Breast epithelium (tissue), 4 donors: ENCODE measurements at places on chromosomes 7 and 10. TPM values are rescaled to one million over a fixed set of nuclear protein-coding genes. Genes with fewer than 3 reads are reported as not detected.

The PNLIPRP3 gene
- total RNA-seq: 0.66 TPM

The LRWD1 gene
- total RNA-seq: 7.4 TPM

The CLEC2L gene
- not detected for total RNA-seq

The NUTM2A gene
- total RNA-seq: 0.98 TPM

The MACC1 gene
- total RNA-seq: 19.3 TPM

The PDLIM1 gene
- total RNA-seq: 143 TPM

The ATRNL1 gene
- total RNA-seq: 0.16 TPM

DNA sequence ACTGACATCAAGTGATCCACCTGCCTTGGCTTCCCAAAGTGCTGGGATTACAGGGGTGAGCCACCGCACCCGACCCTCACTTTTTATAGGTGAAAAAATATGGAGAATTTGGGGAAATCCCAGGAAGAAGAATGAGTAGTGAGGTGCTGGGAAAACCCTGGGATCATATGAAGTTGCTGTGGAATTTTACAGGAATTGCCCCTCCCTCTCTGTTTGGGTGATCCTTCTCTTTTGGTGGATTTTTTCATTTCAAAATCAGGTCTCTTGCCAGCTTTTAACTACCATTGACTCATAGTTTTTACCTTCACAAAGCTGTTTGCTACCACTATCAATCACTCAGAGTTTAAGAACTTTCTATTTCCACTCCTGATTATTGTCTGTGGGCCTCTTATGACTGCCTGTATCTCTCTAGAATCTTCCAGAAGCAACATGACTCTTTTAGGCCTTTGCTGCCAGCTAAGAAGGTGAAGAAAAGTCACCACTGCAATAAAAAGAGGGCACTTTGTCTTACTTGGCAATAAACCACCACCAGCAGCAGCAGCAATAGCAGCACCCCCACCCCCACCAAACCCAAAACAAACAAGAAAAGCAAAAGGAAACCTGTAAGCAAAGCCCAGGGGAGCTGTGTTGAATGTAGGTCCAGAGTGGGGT, 4.0 kb upstream of the GIMAP8 start:
- H3K4me1 ChIP-seq: no peaks in the 10 kb centered on the region
- no peak for DNase-seq
- H3K27me3 ChIP-seq: no peaks in the 10 kb centered on the region

GRCh38 chr7:138701537-138701923, 368 bp upstream of the SVOPL start:
- H3K4me3 ChIP-seq: no peak overlapping the region
- H3K27ac ChIP-seq: no peak overlapping the region
- H3K27me3 ChIP-seq: no peaks in the 10 kb centered on the region
- no peak for DNase-seq
- H3K36me3 ChIP-seq: no peaks in the 10 kb centered on the region

DNA sequence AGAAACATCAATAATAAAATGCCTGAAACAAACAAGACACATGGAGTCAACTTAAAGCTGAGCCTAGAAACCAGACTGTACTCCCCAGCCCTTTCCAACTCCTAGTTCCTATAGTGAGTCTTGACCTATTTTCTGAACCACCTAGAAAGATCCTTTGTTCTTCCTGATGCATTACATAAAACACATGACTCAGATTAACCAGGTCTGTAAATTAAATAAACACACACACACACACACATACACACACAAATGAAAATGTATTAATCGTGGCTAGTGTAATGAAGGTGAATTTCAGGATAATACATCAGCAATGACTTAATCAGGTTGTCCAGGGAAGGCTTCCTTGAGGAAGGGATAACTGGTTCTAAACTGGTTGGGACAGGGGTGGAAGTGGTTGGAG, 104.7 kb downstream of the ST8SIA6 start:
- peak overlapping the region; percentile 71 for H3K27ac ChIP-seq
- DNase-seq: no peak
- no peaks in the 10 kb centered on the region for H3K36me3 ChIP-seq
- no peak overlapping the region for H3K4me3 ChIP-seq
- peaks cover 6% of the 10 kb centered on the region for H3K4me1 ChIP-seq
- H3K27me3 ChIP-seq: no peaks in the 10 kb centered on the region

DNA sequence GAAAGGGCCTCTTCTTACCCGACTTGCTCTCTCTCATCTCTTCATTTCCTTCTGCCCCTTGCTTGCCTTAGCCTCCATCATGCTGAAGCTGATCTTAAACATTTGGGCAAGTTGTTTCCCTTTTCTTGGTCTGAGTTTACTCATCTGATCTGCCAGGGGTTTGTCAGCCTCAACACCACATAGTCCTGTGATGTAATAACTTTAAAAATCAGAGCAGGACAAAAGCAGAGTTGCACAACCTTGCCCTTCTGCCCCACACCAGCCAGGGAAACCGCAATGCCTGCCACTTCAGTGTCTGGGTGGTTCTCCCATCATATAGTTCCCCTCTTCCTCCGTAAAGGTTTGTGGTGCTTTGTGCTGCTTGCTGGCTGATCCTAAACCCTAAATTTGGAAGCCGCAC, 9.9 kb upstream of the LIPM start:
- no peaks in the 10 kb centered on the region for H3K36me3 ChIP-seq
- no peak overlapping the region for H3K4me3 ChIP-seq
- no peaks in the 10 kb centered on the region for H3K27me3 ChIP-seq

GRCh38 chr7:1664711-1665548, 5.1 kb upstream of the ELFN1 start:
- H3K27ac ChIP-seq: peak overlapping the region; percentile 25
- H3K36me3 ChIP-seq: no peaks in the 10 kb centered on the region
- peaks cover 70% of the 10 kb centered on the region for H3K27me3 ChIP-seq
- H3K4me1 ChIP-seq: peaks cover 26% of the 10 kb centered on the region
- DNase-seq: peak; percentile 52

- H3K27ac ChIP-seq: no peak overlapping the region
- DNase-seq: no peak
- peak overlapping the region; percentile 80 for H3K4me3 ChIP-seq
- H3K36me3 ChIP-seq: no peaks in the 10 kb centered on the region
- no peaks in the 10 kb centered on the region for H3K4me1 ChIP-seq
Observed at GRCh38 chr7:45574669-45575500, 717 bp downstream of the ADCY1 start.

DNA sequence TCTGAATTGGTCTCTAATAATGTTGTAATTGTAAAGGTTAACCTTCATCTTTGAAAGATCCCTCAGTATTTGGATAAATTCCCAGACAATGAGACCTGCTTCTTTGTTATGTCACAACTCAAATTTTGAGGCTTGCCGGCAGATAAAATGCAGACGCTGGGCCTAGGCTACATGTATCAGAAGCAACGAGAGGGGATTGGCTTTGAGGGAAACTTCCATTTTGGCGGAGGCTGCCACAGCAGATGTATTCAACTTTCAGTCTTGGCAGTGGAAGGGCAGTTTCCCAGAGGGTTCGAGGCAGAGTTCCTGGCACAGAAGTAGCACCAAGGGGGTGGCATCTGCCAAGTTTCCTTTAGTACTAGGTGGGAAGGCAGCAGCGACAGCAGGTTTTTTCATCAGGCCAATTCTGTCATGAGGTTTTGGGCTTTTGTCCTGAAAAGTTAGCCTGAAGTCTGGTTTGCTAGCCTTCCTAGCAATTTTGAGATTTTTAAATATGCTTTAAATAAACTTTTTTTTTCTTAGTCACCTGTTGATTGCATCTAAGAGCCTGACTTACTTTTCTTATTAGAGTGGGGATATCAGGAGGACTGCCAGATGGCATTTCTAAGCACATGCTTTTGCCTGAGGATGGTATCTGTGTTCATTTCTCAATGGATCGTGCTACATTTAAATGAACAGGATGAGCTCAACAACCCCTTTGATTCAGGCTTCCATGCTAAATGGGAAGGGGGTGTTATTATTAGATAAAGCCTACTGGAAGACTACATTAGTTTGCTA, 89.5 kb upstream of the FAM3C start:
- H3K4me3 ChIP-seq: no peak overlapping the region
- H3K27me3 ChIP-seq: no peaks in the 10 kb centered on the region
- H3K4me1 ChIP-seq: no peaks in the 10 kb centered on the region
- peak overlapping the region; percentile 69 for H3K27ac ChIP-seq

DNA sequence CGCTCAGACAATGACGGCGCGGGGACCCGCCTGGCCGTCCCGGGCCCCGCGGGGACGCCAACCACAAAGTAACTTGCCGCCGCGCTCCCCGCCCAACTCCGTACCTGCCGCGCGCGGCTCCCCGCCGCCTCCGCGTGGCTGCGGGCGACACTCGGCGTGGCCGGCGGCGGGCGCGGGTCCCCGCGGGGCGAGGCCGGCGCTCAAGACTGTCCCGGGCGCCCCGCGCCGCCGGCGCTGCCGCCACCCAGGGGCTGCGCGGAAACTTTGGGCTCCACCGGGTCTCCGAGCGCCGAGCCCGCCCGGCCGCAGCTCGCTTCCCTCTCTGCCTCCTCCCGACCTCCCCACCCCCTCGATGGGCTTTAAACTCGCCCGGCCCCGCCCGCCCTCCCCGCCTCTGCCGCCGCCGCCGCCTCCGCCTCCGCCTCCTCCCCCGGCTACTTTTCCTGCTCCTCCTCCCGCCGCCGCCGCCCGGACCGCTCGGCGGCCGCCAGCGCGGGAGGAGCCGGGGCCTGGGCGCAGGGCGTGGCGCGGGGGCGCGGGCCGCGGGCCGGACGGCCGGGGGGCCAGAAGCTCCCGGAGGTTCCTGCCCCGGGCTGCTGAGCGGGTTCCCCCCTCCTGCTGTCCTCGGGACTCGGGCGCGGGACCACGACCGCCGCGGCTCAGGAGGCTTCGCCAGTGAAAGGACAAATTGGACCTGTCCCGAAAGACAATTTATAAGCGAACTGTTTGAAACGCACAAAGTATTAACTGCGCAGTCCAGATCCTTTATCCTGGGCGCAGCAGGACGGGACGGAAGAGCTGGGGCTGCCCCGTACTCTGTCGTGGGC, 10.6 kb upstream of the GRB10 start:
- H3K36me3 ChIP-seq: no peaks in the 10 kb centered on the region
- peak overlapping the region; percentile 76 for H3K27ac ChIP-seq
- peak; percentile 71 for DNase-seq
- H3K4me3 ChIP-seq: peak overlapping the region; percentile 90

- no peak for DNase-seq
- H3K27me3 ChIP-seq: no peaks in the 10 kb centered on the region
- H3K4me3 ChIP-seq: no peak overlapping the region
- H3K4me1 ChIP-seq: no peaks in the 10 kb centered on the region
Observed at GRCh38 chr7:7962851-7963250, 5.7 kb upstream of the GLCCI1 start.

DNA sequence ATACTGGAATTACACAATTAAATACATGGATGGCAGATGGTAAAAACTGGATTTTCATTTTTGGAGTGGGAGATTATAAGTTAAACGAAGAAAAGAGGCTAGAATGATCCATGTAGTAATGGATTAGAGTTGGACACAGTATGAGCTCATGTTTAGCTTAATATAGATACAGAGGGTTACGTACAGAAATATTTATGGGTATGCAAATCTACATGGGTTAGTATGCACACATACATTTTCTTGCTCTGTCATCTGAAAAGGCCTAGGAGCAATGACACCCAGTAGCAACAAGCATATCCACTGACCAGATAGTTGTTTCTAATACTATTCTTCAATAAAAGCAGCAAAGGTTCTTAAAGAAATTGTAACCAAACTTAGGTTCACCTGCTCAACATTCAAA, 366.4 kb downstream of the SEMA3D start:
- DNase-seq: no peak
- H3K27me3 ChIP-seq: no peaks in the 10 kb centered on the region
- H3K4me1 ChIP-seq: no peaks in the 10 kb centered on the region
- no peaks in the 10 kb centered on the region for H3K36me3 ChIP-seq
- H3K4me3 ChIP-seq: no peak overlapping the region
- no peak overlapping the region for H3K27ac ChIP-seq
